GM23338 (cell line): ENCODE measurements at places on chromosomes 2 and 18. TPM values are rescaled to one million over a fixed set of nuclear protein-coding genes. Genes with fewer than 3 reads are reported as not detected.

DNA sequence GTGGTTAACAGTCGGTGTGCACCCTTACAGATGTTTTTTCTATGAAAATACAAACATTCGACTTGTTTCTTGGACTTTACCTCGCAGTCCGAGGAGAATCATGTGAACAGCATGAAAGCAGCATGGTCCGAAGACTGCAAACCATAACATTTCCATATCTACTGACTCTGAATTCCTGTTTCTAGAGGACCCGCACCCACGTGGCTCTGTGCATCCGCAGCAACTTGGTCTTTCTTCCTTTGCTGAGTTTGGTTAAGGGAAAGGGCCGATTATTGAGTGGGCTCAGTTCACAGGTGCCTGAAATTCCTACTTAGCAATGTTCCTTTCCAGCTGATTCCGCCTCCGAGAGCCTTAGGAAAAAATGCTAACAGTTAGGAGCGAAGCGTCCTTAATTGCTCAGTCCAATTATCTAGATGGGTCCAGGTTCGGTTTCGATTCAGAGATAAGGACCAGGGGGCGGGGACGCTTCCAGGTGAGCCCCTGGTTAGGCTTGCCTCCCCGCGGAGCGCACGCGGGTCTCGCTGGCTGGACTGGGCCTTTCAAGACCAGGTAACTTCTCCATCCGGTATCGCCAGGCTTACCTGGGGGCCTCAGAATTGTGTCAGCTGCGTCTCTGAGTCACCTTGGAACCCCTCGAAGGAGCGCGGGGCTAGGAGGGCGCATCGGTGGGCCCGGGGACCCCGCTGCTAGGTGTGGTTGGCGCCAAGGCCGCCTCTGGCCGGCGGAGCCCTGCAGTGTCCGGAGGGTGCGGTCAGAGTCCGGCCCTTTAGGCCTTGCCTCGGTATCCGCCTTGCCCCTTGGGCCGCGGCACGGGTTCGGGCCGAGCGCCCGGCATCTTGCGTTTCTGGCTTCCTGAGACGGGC is 1.1 kb upstream of the B3GNT2 start:
- DNase-seq: peak; percentile 55

DNA sequence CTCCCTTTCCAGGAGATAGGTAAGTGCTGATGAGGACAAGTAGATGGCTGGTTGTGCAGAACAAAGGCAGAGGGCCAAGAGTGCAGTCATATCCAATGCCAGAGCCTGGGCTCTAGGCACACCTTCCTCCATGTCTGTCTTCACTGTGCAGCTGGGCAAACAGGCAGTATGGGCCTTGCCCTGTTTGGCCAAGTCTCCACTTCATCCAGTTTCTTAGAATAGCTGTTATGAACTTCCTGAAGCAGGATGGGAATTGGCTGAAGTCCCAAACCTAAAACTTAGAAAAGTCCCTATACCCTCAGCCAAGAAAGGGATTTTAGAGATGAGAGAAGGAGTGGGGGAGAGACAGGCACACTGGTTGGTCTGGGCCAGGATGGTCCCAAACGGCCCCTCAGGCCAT is 37.5 kb upstream of the CYP26B1 start:
- no peak for DNase-seq

- DNase-seq: no peak
Observed at GRCh38 chr18:6591491-6591890, 138.0 kb upstream of the ARHGAP28 start.

DNA sequence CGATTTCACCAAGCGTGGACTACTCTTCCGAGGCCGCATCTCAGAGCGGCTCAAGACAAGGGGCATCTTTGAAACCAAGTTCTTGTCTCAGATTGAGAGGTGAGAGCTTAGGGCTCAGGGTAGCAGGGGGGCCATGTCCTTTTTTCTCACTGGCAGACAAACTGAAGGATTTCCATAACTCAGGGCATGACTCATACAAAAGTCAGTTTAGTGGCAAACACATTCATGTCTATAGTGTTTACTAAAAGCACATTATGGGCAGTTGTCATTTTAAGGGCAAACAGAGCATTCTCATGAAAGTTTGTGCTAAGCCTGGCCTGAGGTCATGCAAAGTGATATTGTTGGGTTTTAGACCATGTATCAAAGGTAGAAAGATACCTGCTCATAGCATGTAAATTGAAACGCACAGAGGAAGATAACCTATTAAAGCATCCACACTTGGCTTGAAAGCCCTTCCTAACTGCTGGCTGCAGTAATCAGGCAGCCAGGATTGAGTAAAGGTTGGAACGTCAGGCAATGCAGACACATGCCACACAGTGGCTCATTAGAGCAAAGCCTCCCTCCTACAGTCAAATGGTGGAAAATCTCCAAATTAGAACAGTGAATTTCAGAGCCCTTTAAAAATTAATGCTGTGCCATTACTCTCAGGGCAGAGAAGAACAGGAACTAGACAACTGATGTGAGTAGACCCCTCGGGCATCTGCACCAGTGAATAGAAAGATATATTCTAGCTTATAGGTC is 54.2 kb downstream of the HK2 start:
- no peak for DNase-seq

GRCh38 chr2:20421988-20422370 is 24.9 kb upstream of the RHOB start:
- no peak for DNase-seq

The TFPI gene
- 1.9 and 2.2 TPM in 2 replicates for polyA plus RNA-seq
